ENCODE measurements at places on chromosomes 11 and 22.

GRCh38 chr11:85595285-85595884 lies 31.8 kb downstream of the DLG2 start:
- peak; percentile 24 for DNase-seq

GRCh38 chr11:32081901-32082300 lies 9.0 kb upstream of the RCN1 start:
- DNase-seq = peak; percentile 54

DNA sequence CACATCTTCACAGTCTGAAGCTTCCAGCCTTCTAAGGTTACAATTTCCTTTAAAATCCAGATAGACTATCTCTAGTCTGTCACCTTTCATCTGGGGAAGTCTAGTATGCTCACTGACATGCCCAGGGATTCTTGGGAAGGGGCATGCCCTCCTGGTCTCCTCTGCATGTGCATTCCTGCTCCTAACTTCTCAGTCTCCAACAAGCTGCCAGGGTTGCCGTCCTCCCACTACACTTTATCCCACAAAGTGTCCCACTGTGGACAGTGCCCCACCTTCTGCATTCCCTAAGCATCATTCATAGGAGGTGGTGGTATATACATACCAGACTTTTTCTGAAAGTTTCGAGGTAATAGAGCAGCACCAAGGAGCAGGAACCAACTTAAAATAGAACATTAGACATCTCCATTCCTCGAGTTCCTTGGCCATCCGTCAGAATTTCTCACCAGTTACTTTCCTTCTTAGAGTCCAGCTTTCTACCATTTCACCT lies 28.7 kb downstream of the EIF3F start:
- DNase-seq = no peak

DNA sequence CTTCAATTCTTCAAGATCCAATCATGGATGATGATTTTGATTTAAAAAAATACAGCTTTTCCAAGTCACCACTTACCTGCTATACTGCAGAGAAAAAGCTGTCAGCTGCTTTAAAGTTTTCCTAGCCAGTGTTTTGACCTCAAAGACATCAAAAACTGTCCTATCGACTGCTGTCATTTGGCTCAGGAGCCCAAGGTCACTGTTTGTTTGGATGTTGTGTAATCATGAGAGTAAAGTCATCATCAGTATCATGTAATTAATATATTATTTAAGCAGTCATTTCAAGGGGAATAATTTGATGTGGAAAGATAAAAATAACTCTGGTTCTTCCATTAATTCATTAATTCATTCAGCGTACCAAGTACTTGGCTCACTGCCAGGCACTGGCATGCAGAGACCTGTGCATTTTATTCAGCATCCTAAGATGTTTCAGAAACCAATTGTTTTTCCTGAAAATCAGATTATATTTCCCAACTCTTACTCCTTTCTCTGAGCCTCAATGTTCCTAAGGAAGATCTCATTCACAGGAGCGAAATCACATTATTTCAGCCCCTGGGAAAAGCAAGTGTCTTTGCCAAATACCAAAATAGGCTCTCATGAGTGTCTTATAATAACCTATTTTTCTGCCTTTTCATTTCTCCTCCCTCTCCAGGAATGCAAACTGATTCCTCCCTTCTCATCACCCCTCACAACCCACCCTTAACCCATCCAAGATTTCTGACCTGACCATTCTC lies 59.9 kb downstream of the SLC1A2 start:
- no peak for DNase-seq

GRCh38 chr11:104000798-104001197 lies 35.6 kb upstream of the DDI1 start:
- DNase-seq = no peak

GRCh38 chr22:22959147-22959827 lies 71.7 kb downstream of the IGLL5 start:
- DNase-seq = peak; percentile 26

DNA sequence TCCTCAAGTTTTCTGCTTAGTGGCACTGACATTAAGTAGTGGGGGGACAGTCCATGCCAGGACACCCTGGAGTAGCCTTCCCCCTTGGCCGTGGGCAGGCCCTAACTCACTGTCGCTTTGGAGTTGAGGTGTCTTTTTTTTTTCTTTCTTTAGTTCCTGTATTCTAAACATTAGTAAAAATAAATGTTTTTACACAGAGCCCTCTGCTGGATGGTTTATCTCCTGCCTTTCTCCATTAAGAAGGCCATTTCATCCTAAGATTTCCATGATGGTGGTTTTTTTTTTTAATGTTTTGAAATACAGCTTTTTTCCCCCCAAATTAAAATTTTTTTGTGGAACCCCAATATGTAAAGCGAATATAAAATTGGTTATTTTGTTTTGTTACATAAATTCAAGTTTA lies 1.8 kb upstream of the TIGD3 start:
- DNase-seq = no peak
